ENCODE measurements at places on chromosomes 12 and 14.

GRCh38 chr12:52146822-52147366 is 44.9 kb downstream of the KRT80 start:
- no peak for DNase-seq

DNA sequence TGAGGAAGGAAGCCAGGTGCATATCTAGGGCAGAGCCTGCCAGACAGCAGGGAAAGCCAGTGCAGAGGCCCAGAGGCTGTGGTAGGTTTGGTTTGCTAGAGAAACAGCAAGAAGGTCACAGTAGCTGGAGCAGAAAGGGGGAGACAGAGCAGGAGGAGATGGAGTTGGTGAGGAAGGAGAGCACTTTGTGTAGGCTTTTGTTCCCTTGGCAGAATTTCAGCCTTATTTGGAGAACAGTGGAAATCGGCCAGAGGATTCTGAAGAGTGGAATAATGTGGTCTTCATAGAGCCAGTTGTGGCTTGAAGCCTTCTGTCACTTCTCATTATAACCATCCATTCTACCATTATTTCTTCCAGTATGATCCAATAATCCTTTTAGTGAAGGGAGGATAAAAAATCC is 212.9 kb upstream of the FAR2 start:
- DNase-seq, result no peak

- DNase-seq, result no peak
Measured at GRCh38 chr14:67358924-67359774, 455 bp downstream of the ATP6V1D start.

DNA sequence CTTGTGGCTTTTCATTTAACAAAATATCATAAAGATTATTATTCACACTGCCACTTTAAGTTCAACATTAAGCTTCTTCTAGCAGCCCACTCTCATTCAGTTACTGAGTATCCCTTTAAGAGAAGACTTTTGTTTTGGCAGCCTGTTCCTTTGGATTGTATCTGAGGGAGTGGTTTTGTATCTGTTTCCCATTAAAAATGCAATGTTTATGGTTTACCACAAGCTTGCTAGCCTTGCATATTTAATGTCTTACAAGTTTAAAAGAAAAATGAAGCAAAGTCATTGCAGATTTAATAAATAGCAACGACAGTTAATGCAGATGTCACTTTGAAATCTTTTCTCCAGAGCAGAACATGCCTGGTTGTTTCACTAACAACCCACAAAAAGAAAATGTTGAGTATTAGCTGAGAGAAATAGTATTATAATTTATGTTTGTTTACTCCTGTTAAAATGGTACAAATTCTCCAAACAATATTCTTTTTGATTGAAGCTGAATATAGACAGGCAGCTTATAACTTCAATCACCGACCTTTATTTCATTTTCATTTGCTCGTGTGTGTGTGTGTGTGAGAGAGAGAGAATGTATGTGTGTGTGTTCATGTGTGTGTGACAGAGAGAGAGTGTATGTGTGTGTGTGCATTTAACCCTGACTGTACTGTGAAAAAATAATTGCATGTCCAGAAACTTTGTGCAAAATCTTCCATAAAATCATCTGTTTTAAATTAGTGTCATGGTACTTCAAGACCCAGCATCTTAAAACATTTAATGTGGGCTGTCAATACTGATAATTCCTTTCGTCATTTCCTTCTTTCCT is 1.8 kb downstream of the DCN start:
- no peak for DNase-seq
